ENCODE measurements at places on chromosomes 11 and 22.

- no peak for DNase-seq
These were observed 145.1 kb upstream of the OPCML start for GRCh38 chr11:133677387-133677786.

DNA sequence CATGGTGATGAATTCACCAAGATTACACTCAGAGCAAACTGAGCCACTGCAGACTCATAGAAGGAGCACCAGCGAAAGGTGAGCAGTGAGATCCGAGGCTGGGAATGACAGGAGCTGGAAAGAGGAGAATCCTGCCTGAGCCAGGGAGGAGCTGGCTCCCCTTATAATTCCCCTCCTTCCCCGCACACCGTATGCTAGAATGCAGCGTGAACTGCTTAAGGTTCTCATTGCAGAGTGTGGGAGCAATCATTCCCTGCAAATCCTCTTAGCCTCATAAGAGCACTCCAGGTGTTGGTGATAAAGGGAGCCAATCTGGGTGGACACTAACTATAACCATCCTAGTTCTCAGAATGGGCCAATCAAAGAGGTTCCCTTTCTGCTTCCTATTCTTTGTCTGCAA lies 127.6 kb upstream of the TEAD1 start:
- no peak for DNase-seq

DNA sequence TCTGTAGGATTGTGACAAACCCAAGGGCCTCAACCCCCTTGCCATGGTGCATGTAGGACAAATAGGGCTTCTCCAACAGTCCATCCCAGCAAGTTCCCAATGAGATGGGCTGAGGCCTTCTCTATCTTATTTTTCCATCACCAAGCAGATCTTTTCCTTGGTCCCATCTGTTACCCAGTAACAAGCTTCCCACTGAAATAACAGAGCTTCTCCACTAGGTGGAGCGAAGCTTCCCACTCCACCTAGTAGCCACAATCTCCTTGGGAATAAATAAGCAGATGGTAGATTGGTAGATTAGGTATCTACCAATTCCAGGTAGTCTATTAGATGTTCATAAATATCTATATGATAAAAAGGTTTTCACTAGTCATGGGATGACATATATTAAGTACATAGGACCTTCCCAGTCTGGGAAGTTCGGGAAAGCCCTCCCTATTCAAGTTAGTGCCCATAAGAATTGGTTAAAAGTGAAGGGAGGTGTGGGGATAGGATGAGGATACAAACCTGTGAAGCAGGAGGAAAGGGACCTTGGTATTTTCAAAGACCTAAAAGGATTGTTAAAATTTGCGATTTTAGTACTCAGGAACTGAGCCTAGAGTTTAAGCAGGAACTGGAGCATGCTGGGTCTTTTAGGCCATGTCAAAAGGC lies 5.9 kb upstream of the OR52L1 start:
- peak; percentile 12 for DNase-seq

- DNase-seq: peak; percentile 16
These were observed 83.1 kb downstream of the OR5AK2 start for GRCh38 chr11:57071829-57072228.

- no peak for DNase-seq
These were observed 6.5 kb downstream of the TSSK2 start for GRCh38 chr22:19137384-19138216.

DNA sequence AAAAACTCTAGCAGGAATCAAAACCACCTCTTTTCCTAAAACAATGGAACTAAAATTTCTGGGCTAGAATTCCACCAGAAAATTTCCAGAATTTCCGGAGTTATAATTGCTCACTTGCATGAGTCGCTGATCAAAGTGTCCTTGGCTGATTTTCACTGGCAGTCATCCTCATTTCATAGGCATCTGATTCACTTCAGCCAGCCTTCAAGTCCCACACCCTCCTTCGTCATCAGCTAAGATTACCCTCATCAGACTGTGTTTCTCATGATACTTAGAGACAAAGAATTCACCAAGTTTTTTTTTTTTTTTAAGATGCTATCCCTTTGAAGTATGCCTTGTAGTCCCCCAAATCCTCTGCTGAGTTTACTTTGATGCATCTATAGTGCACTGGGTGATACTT lies 71.5 kb upstream of the RAB38 start:
- no peak for DNase-seq

- no peak for DNase-seq
These were observed 732 bp upstream of the SORL1 start for GRCh38 chr11:121451178-121451985.

DNA sequence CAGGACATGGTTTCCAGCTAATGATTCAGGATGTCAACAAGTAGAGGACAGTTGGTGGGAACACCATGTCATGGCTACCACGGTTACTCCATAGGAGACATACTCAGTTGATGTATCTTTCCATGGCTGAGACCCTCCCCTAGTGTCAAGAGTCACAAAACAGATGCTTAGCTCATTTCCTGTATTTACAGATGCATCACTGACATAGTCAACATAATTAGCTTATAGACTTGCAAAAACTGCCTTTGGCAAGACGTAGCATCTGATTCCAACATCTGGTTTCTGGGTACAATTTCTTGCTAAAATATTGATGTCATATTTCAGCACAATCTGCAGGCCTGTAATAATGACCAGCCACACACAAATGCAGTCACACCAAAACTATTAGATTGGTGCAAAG lies 550.3 kb downstream of the FAM181B start:
- no peak for DNase-seq
